CD14-positive monocyte (primary cell): ENCODE measurements at places on chromosomes 2 and 18.
A peak's percentile ranks its signal among the peaks of the same experiment; 100 is the strongest.

- no peaks in the 10 kb centered on the region for H3K36me3 ChIP-seq
- no peak overlapping the region for H3K4me3 ChIP-seq
- no peaks in the 10 kb centered on the region for H3K4me1 ChIP-seq
- no peak for DNase-seq
These were observed 102.5 kb downstream of the RIT2 start for GRCh38 chr18:43012951-43013350.

DNA sequence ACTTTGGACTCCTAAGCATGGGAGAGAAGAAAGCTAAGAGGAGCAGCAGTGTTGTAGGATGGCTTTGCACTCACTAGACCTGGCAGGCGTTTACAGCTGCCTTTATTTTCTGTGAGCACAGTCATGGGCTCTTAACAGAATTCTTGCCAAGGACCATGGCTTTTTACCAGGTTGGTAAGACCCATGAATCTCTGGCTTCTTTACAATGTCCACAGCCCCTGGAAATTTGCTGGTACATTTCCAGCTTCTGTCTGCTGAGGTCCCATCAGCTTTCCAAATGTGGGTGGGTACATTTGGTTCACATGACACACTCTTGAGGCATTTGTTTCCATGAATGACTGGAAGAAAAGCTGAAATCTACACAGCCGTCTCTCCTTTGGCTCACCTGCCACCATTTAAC, 162.7 kb downstream of the PPP1R1C start:
- no peak overlapping the region for H3K27ac ChIP-seq
- no peaks in the 10 kb centered on the region for H3K27me3 ChIP-seq
- no peak overlapping the region for H3K4me3 ChIP-seq
- H3K4me1 ChIP-seq, result no peaks in the 10 kb centered on the region

- DNase-seq, result no peak
- H3K27me3 ChIP-seq, result no peaks in the 10 kb centered on the region
- no peaks in the 10 kb centered on the region for H3K4me1 ChIP-seq
- no peak overlapping the region for H3K27ac ChIP-seq
- no peaks in the 10 kb centered on the region for H3K36me3 ChIP-seq
These were observed 305.9 kb upstream of the TMEFF2 start for GRCh38 chr2:192500550-192501200.

- peaks cover 6% of the 10 kb centered on the region for H3K27me3 ChIP-seq
- H3K4me1 ChIP-seq, result no peaks in the 10 kb centered on the region
- no peak for DNase-seq
- H3K27ac ChIP-seq, result no peak overlapping the region
- H3K4me3 ChIP-seq, result no peak overlapping the region
These were observed 21.7 kb downstream of the ADD2 start for GRCh38 chr2:70746094-70746974.

- no peaks in the 10 kb centered on the region for H3K4me1 ChIP-seq
- no peaks in the 10 kb centered on the region for H3K36me3 ChIP-seq
- H3K27ac ChIP-seq, result no peak overlapping the region
- H3K27me3 ChIP-seq, result no peaks in the 10 kb centered on the region
- H3K4me3 ChIP-seq, result no peak overlapping the region
These were observed 195.0 kb downstream of the CCDC102B start for GRCh38 chr18:68992719-68993482.

DNA sequence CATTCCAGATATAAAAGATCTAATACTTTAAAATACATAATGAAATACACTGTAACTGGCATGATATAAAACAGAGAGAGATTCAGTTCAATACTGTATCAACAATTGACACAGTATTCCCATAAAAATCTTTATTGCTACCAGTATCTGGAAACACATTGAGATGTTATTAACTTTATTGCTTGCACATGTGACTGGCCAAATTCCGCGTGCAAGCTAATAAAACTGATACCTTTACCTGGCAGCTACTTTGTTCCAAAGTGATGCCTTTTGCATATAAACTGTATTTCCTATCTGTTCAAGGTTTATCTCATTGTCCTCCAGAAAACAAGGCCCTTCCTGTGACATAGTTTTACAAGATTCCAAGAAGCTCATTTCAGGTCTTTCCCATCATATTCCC, 15.4 kb upstream of the REG1B start:
- H3K27me3 ChIP-seq, result no peaks in the 10 kb centered on the region
- no peaks in the 10 kb centered on the region for H3K36me3 ChIP-seq
- no peak overlapping the region for H3K4me3 ChIP-seq
- no peaks in the 10 kb centered on the region for H3K4me1 ChIP-seq
- DNase-seq, result no peak
- H3K27ac ChIP-seq, result no peak overlapping the region

- no peaks in the 10 kb centered on the region for H3K36me3 ChIP-seq
- H3K4me3 ChIP-seq, result no peak overlapping the region
- H3K27me3 ChIP-seq, result no peaks in the 10 kb centered on the region
- no peak for DNase-seq
- no peaks in the 10 kb centered on the region for H3K4me1 ChIP-seq
- H3K27ac ChIP-seq, result no peak overlapping the region
These were observed 136.4 kb downstream of the INHBB start for GRCh38 chr2:120482334-120482733.

DNA sequence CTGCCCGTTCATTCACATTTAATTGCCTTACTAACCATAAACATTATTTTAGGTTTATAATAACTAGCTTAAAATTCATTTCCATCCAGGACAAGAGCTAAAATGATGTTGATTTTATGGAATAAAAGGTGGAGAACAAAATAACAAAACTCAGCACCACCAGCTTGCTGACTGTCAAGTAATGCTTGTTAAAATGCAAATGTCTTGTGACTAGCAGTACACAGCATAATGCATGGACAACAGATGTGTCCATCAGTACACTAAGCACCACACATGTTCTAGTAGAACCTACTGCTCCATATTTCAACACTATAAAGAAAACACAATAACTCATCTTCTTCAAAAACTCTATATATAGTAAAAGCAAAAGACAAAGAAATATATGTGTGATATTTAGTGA, 224.7 kb upstream of the SMAD7 start:
- no peaks in the 10 kb centered on the region for H3K36me3 ChIP-seq
- DNase-seq, result no peak
- H3K27ac ChIP-seq, result no peak overlapping the region
- no peak overlapping the region for H3K4me3 ChIP-seq

- no peak for DNase-seq
- H3K27me3 ChIP-seq, result no peaks in the 10 kb centered on the region
- H3K4me3 ChIP-seq, result no peak overlapping the region
- H3K27ac ChIP-seq, result no peak overlapping the region
- H3K4me1 ChIP-seq, result no peaks in the 10 kb centered on the region
These were observed 269.5 kb upstream of the ZSWIM2 start for GRCh38 chr2:187118331-187119099.

GRCh38 chr2:176553685-176554100, 284.5 kb downstream of the MTX2 start:
- no peaks in the 10 kb centered on the region for H3K36me3 ChIP-seq
- H3K4me1 ChIP-seq, result peaks cover 8% of the 10 kb centered on the region
- H3K4me3 ChIP-seq, result no peak overlapping the region
- H3K27me3 ChIP-seq, result peaks cover 58% of the 10 kb centered on the region
- no peak overlapping the region for H3K27ac ChIP-seq
- no peak for DNase-seq

GRCh38 chr2:102033031-102033749, 41.4 kb downstream of the IL1R2 start:
- peak overlapping the region; percentile 85 for H3K27ac ChIP-seq
- H3K4me1 ChIP-seq, result peaks cover 64% of the 10 kb centered on the region
- peak; percentile 74 for DNase-seq
- no peak overlapping the region for H3K4me3 ChIP-seq
- no peaks in the 10 kb centered on the region for H3K36me3 ChIP-seq
- no peaks in the 10 kb centered on the region for H3K27me3 ChIP-seq

GRCh38 chr18:4196351-4196750, 258.8 kb downstream of the DLGAP1 start:
- H3K27me3 ChIP-seq, result no peaks in the 10 kb centered on the region
- H3K4me3 ChIP-seq, result no peak overlapping the region
- no peaks in the 10 kb centered on the region for H3K4me1 ChIP-seq
- no peak for DNase-seq
- H3K36me3 ChIP-seq, result no peaks in the 10 kb centered on the region

- H3K4me1 ChIP-seq, result no peaks in the 10 kb centered on the region
- H3K4me3 ChIP-seq, result no peak overlapping the region
- H3K36me3 ChIP-seq, result no peaks in the 10 kb centered on the region
These were observed 33.2 kb upstream of the CWC22 start for GRCh38 chr2:180040146-180040925.

- DNase-seq, result no peak
- peaks cover 2% of the 10 kb centered on the region for H3K27me3 ChIP-seq
- H3K4me3 ChIP-seq, result no peak overlapping the region
- H3K36me3 ChIP-seq, result no peaks in the 10 kb centered on the region
These were observed 124.1 kb downstream of the SP3 start for GRCh38 chr2:173841110-173841509.

DNA sequence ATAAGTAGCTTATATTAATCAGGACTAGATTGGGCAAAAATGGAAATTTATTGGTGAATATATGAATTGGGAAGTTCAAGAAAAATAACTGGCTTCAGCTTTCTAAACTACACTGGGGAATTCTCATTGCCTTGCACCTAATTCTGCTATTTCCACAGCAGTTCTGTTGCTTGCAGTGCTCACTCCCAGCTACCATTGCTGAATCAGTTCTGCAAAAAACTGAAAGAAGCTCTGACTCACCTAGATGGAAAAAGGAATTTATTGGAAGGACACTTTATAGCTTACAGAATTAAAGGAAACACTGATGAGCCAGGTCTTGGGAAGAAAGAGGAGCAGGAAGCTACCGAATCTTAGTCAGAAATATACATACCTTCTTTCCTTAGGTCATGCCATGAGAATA, 60.3 kb upstream of the ACVR1 start:
- H3K36me3 ChIP-seq, result no peaks in the 10 kb centered on the region
- H3K27me3 ChIP-seq, result no peaks in the 10 kb centered on the region
- no peak overlapping the region for H3K27ac ChIP-seq

- H3K27ac ChIP-seq, result no peak overlapping the region
- H3K27me3 ChIP-seq, result no peaks in the 10 kb centered on the region
- no peaks in the 10 kb centered on the region for H3K4me1 ChIP-seq
- no peak for DNase-seq
- no peak overlapping the region for H3K4me3 ChIP-seq
- peaks cover 99% of the 10 kb centered on the region for H3K36me3 ChIP-seq
These were observed 225.5 kb downstream of the DYSF start for GRCh38 chr2:71678874-71679273.

- DNase-seq, result no peak
- H3K36me3 ChIP-seq, result no peaks in the 10 kb centered on the region
- no peak overlapping the region for H3K27ac ChIP-seq
These were observed 151.3 kb downstream of the ZFP36L2 start for GRCh38 chr2:43075054-43075593.

DNA sequence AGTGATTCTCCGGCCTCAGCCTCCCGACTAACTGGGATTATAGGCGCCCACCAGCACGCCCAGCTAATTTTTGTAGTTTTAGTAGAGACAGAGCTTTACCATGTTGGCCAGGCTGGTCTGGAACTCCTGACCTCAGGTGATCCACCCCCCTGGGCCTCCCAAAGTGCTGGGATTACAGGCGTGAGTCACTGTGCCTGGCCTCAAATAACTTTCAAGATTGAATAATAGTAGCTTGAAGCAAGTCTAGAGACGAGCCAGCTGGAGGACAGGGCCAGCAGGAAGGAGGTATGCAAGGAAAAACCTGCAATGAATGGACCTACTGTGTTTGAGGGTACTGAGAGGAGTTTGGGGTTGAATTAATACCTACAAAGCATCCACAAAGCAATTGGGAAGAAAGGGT, 87.5 kb downstream of the MSH2 start:
- H3K27me3 ChIP-seq, result no peaks in the 10 kb centered on the region
- H3K4me3 ChIP-seq, result no peak overlapping the region
- peaks cover 7% of the 10 kb centered on the region for H3K4me1 ChIP-seq

DNA sequence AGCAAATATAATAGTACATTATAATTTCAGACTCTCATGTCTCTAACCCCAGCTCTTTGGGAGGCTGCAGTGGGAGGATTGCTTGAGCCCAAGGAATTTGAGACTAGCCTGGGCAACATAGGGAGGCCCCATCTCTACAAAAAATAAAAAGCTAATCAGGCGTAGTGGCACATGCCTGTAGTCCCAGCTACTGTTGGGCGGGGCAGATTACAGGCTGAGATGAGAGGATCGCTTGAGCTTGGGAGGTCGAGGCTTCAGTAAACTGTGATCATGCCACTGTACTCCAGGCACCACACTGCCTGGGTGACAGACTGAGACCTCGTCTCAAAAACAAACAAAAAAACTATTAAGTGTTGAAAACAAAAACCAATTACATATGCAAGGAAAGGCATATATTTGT, 123.0 kb upstream of the MYO3B start:
- H3K4me1 ChIP-seq, result peaks cover 5% of the 10 kb centered on the region
- no peak for DNase-seq
- H3K27ac ChIP-seq, result no peak overlapping the region

GRCh38 chr18:59700535-59700967, 3.3 kb upstream of the CCBE1 start:
- H3K4me1 ChIP-seq, result peaks cover 8% of the 10 kb centered on the region
- no peak for DNase-seq
- H3K36me3 ChIP-seq, result no peaks in the 10 kb centered on the region

- DNase-seq, result no peak
- no peak overlapping the region for H3K27ac ChIP-seq
- no peaks in the 10 kb centered on the region for H3K36me3 ChIP-seq
- H3K27me3 ChIP-seq, result no peaks in the 10 kb centered on the region
These were observed 19.4 kb downstream of the KLHL29 start for GRCh38 chr2:23404426-23404825.
